ENCODE measurements at places on chromosomes 2 and 18. TPM values are rescaled to one million over a fixed set of nuclear protein-coding genes. Genes with fewer than 3 reads are reported as not detected.

The PSMA8 gene
- not detected for polyA plus RNA-seq

The L3MBTL4 gene
- polyA plus RNA-seq, result 5.2 TPM

The XDH gene
- polyA plus RNA-seq, result 0.05 TPM

The IGFBP5 gene
- polyA plus RNA-seq, result 446 TPM

The REEP1 gene
- 3.6 TPM for polyA plus RNA-seq

The CENPO gene
- 17.2 TPM for polyA plus RNA-seq

The CDH2 gene
- 75.4 TPM for polyA plus RNA-seq

The FZD7 gene
- polyA plus RNA-seq, result 82.8 TPM

The UGT1A7 gene
- 0.03 TPM for polyA plus RNA-seq

The SP140 gene
- 0.58 TPM for polyA plus RNA-seq

The CD226 gene
- 1.8 TPM for polyA plus RNA-seq

The RPE gene
- 57.0 TPM for polyA plus RNA-seq

The FRZB gene
- polyA plus RNA-seq, result 12.1 TPM

The HOXD12 gene
- 0.21 TPM for polyA plus RNA-seq

The SIX3 gene
- not detected for polyA plus RNA-seq

The MROH2A gene
- 0.12 TPM for polyA plus RNA-seq

The TMSB10 gene
- 1,419 TPM for polyA plus RNA-seq

The NOL4 gene
- 2.1 TPM for polyA plus RNA-seq

The KIF5C gene
- polyA plus RNA-seq, result 4.2 TPM

The DRC1 gene
- polyA plus RNA-seq, result 2.1 TPM

The IL18R1 gene
- 2.7 TPM for polyA plus RNA-seq

The FBXO41 gene
- polyA plus RNA-seq, result 2.5 TPM

The SERPINB11 gene
- polyA plus RNA-seq, result not detected

The TMEM247 gene
- polyA plus RNA-seq, result not detected

The NEU2 gene
- not detected for polyA plus RNA-seq

The ZBTB7C gene
- polyA plus RNA-seq, result 18.7 TPM

The ATOH8 gene
- polyA plus RNA-seq, result 17.1 TPM

The TUBB8B gene
- polyA plus RNA-seq, result not detected

The B3GNT7 gene
- 4.0 TPM for polyA plus RNA-seq

The CCDC178 gene
- 1.7 TPM for polyA plus RNA-seq

The UGT1A8 gene
- not detected for polyA plus RNA-seq

The CDK15 gene
- polyA plus RNA-seq, result 0.99 TPM

The LIMS3 gene
- polyA plus RNA-seq, result 3.4 TPM

The RAPH1 gene
- polyA plus RNA-seq, result 16.0 TPM

The ANKRD62 gene
- polyA plus RNA-seq, result 0.10 TPM

The EPAS1 gene
- polyA plus RNA-seq, result 50.2 TPM

The STON1 gene
- 38.4 TPM for polyA plus RNA-seq

The ASB18 gene
- polyA plus RNA-seq, result 0.06 TPM

The CFC1 gene
- polyA plus RNA-seq, result 0.21 TPM

The ERMN gene
- 0.06 TPM for polyA plus RNA-seq

The POTEE gene
- 0.42 TPM for polyA plus RNA-seq

The POTEI gene
- polyA plus RNA-seq, result 0.10 TPM

The CCDC148 gene
- 7.4 TPM for polyA plus RNA-seq

The DQX1 gene
- polyA plus RNA-seq, result 0.19 TPM

The ADAM23 gene
- polyA plus RNA-seq, result 4.8 TPM

The PDK1 gene
- polyA plus RNA-seq, result 11.7 TPM

The LYPD6 gene
- polyA plus RNA-seq, result 19.9 TPM

The GREB1L gene
- polyA plus RNA-seq, result 2.5 TPM

The ALPI gene
- polyA plus RNA-seq, result not detected

The SCYGR4 gene
- not detected for polyA plus RNA-seq

The UGT1A6 gene
- polyA plus RNA-seq, result 2.8 TPM

The OSBPL6 gene
- polyA plus RNA-seq, result 5.5 TPM

The RAX gene
- not detected for polyA plus RNA-seq

The MYOM1 gene
- polyA plus RNA-seq, result 7.9 TPM

The ZC3H8 gene
- polyA plus RNA-seq, result 17.3 TPM

The CRYGD gene
- not detected for polyA plus RNA-seq

The IRS1 gene
- polyA plus RNA-seq, result 13.2 TPM

Data from right renal pelvis (tissue), 4 donors.